ENCODE measurements at places on chromosomes 12 and 14. TPM values are rescaled to one million over a fixed set of nuclear protein-coding genes. Genes with fewer than 3 reads are reported as not detected.

DNA sequence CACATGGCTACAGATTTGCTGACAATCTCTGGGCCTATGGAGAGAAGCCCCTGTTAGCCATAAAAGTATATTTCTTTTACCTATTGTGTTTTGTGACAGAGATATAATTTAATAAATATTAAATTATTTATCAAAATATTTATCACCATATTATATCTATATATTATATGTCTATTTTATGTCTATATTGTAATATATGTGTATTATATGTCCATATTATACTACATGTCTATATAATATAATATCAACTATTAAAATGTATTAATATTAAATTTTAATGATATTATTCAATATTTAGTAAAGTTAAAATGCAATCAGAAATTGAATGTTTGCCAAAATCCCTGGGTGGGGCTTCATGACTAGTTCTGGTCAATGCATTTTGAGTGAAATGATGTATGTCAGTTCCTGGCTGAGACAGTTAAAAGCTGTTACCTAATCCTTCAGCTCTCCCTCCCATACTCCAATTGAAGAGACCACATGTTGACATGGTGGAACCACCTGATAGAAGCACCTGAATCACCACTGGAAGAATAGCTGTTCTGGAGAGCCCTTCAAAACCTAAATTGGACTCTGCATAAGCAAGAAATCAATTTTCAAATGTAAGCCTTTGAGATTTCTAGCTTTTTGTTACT, 357.3 kb upstream of the DDHD1 start:
- DNase-seq = no peak

The PIK3C2G gene
- not detected for total RNA-seq

- DNase-seq = no peak
Measured at GRCh38 chr12:3613641-3614395, 122.8 kb downstream of the PRMT8 start.

The SOAT2 gene
- total RNA-seq = not detected

DNA sequence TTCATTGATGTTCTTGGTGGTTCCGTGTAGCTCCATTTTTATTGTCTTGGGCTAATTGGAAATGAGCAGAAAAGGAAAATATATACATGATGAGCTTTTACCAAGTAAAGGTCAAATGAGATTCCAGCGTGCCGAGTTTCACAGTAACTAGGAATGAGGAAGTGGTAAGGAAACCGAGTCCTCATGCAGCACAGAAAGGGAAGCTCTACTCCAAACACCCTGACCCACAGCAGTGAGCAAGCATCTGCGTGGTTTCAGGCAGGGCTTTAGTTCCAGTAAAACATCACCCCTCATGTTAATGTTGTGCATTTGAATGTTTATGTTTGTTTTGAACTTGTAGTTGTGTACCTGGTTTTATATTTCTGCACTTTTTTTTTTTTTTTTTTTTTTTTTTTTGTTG, 208.0 kb downstream of the SLC41A2 start:
- no peak for DNase-seq

- DNase-seq = no peak
Measured at GRCh38 chr12:25581067-25581466, 28.0 kb upstream of the LMNTD1 start.

GRCh38 chr14:65128096-65128495, 25.8 kb upstream of the MAX start:
- no peak for DNase-seq

DNA sequence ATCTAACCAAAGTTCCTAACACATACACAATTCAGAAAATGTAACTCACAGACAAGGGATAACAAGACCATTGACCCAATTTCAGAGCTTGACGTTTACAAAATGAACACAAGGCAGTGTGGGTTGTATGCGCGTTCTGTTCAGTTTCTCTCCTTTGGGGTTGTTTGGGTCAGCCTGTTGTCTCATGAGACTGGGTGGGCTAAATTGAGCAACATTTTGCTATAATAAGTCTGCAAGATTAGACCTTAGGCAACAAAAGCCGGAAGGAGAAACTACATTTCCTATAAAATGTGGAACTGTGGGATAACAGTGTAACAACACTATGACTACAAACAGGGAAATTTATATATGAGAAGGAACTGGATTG, 18.8 kb upstream of the LTA4H start:
- peak; percentile 67 for DNase-seq

DNA sequence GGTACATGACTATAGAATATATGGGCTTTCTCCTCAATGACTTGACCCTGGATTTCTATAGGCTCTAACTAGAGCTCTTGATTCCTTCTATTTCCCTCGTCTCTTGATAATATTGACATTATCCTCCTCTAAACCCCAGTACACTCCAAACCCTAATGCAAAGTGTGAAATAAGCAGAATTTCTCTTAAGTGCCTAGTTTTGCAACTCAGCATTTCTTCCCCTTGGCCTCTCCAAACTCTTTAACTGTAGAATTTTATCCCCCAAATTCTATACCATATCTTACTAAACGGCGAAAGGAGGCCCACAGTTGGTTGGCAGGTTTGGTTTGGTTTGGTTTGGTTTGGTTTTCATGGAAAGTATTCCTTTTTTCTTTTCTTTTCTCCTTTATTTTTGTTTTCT, 498.7 kb downstream of the CCER1 start:
- DNase-seq = no peak

The RDH12 gene
- not detected for total RNA-seq

DNA sequence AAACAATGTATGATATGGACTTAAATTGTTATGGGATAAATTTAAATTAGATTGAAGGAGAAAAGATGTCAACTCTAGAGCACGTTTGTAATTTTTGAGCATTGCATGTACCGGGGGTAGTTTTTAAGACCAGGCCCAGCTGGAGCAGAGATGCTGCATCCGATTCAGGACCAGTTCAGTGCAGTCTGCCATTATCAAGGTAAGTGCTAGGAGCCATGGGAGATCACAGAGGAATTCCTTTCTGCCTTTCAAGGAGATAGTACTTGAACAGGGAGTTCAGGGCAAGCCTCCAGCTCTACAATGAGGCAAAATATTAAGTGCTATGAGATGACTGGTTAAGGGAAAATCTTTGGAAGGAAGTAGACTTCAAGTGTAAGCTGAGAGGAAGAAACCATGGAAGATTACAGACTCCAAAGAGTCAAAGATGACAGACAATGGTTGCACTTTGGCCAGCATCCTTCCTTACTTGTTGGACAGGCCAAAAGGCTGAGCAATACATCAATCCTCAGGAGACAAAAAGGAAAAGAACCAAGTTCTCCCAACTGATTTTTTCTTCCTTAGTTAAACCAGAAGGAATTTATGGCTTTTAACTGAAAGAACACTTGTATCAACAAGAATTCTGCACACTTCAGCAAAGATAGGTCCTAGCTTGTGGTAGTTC, 113.2 kb upstream of the HIF1A start:
- DNase-seq = no peak

DNA sequence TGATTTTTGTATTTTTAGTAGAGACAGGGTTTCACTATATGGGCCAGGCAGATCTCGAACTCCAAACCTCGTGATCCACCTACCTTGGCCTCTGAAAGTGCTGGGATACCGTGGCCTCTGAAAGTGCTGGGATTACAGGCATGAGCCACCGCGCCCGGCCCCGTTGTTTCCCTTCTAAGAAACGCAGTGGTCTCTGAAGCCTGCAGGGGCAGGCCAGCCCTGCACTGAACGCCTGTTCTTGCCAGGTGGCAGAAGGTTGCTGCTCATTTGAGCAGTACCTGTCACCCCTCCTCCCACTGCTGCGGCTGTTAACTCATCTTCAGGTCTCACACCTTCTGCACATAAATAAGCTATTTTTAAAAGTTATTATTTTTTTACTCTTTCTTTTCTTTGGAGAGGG, 24.3 kb downstream of the GPRC5A start:
- DNase-seq = no peak

DNA sequence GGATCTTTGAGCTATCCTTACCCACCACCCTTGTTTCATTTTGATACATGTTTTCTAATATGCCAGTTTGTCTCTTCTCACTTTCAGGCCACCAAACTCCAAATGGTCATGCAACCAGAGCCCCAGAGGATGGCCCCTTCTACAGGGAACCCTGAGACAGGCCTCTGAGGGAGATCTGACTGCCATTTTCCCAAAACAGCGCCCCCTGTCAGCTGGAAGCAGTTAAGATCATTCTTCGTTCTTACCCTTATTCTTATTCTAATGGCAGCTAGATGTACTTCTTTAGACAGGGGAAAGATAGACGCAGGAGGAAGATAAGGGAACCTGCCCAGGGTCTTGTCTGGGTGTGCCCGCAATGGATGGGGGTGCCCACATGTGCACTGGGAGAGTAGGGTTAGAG, 38.4 kb downstream of the C12orf56 start:
- DNase-seq = no peak

DNA sequence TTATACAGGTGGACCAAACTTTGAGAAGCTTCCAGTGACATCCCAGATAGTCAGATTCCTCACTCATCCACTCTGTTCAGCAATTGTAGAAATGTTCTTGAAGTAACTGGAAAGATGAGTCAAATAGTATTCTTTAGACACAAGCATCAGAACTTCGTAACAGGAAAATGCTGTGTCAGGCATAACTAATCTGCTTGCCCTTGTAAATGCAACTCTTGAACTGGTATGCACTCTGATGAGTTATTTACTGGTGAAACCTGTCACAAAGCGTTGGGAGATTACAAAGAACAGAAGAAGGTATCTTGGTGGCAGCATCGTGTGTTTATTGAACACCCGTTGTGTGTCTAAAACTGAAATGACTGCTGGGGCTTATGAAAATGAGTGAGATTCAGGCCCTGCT, 10.8 kb upstream of the DUSP6 start:
- no peak for DNase-seq

All from pulmonary artery endothelial cell (primary cell).